Gastroesophageal sphincter (tissue), 4 donors: ENCODE measurements at places on chromosomes 5 and 9. TPM values are rescaled to one million over a fixed set of nuclear protein-coding genes. Genes with fewer than 3 reads are reported as not detected.

Gene ELOVL7
- 5.1 TPM for total RNA-seq

Gene LHX3
- not detected for total RNA-seq

Gene MPDZ
- 87.2 TPM for total RNA-seq

Gene SCAMP1
- 32.1 TPM for total RNA-seq

Gene RNF208
- total RNA-seq = 5.3 TPM

Gene NR6A1
- total RNA-seq = 0.84 TPM

Gene PTGER4
- total RNA-seq = 10.1 TPM

Gene RANBP17
- total RNA-seq = 21.7 TPM

Gene ARL10
- 4.4 TPM for total RNA-seq

Gene RABGAP1
- 66.5 TPM for total RNA-seq

Gene ITGA1
- total RNA-seq = 240 TPM

Gene ZNF354C
- total RNA-seq = 6.3 TPM

Gene CCDC69
- total RNA-seq = 204 TPM

Gene SLC36A2
- not detected for total RNA-seq

Gene OBP2B
- total RNA-seq = not detected

Gene PDE6A
- 0.05 TPM for total RNA-seq

Gene SPATA31A3
- total RNA-seq = not detected

Gene CCDC171
- total RNA-seq = 2.0 TPM

Gene PCDHA10
- total RNA-seq = 1.5 TPM

Gene PFN3
- total RNA-seq = not detected

Gene IL31RA
- not detected for total RNA-seq

Gene THBS4
- 38.2 TPM for total RNA-seq

Gene ENTREP1
- 29.3 TPM for total RNA-seq

Gene TMEM215
- 0.13 TPM for total RNA-seq

Gene ZNF782
- total RNA-seq = 14.0 TPM

Gene GTF3C5
- 48.7 TPM for total RNA-seq

Gene ADAMTS2
- 14.8 TPM for total RNA-seq

Gene PCDHB16
- 5.0 TPM for total RNA-seq

Gene PCDHA3
- 0.32 TPM for total RNA-seq

Gene DBH
- total RNA-seq = not detected

Gene HRCT1
- 10.1 TPM for total RNA-seq

Gene QRFP
- not detected for total RNA-seq

Gene CDC25C
- total RNA-seq = not detected

Gene BNIP1
- total RNA-seq = 6.6 TPM

Gene SPINK4
- total RNA-seq = not detected

Gene ANP32B
- total RNA-seq = 35.5 TPM

Gene IFNB1
- not detected for total RNA-seq

Gene OTULINL
- total RNA-seq = 2.4 TPM

Gene LEAP2
- 0.12 TPM for total RNA-seq

Gene RNF145
- total RNA-seq = 39.3 TPM

Gene CBY3
- total RNA-seq = not detected

Gene SLC1A1
- total RNA-seq = 1.2 TPM

Gene ALDH1A1
- total RNA-seq = 97.4 TPM

Gene SH3PXD2B
- total RNA-seq = 80.9 TPM

Gene DOCK2
- 11.3 TPM for total RNA-seq

Gene PCDHGB7
- 19.3 TPM for total RNA-seq

Gene HDAC3
- 35.8 TPM for total RNA-seq

Gene PAEP
- total RNA-seq = not detected

Gene DMRT3
- total RNA-seq = not detected

Gene C5orf46
- not detected for total RNA-seq

Gene NME5
- total RNA-seq = 10.6 TPM

Gene CHD1
- total RNA-seq = 58.1 TPM
